ENCODE measurements at places on chromosomes 12 and 14.

GRCh38 chr14:42921901-42922300 is 1315.2 kb downstream of the LRFN5 start:
- DNase-seq, result no peak

DNA sequence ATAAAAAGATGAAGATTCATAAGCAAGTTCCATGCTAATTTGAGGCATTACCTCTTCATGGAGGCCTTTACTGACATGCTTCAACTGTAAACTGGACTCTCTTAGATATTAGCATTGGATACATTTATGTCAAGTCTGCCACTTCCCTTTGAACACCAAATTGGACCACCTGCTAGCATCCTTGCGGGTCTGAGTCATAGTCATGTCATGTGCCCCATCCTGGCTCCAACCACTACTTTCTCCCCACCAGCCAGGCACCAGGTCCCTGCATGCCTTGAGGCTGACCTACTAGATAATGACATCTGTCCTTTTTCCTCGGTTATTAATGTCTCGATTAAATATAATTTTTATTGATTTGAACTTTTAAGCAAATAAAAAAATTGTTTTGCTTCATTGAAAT is 32.9 kb upstream of the EEA1 start:
- no peak for DNase-seq

DNA sequence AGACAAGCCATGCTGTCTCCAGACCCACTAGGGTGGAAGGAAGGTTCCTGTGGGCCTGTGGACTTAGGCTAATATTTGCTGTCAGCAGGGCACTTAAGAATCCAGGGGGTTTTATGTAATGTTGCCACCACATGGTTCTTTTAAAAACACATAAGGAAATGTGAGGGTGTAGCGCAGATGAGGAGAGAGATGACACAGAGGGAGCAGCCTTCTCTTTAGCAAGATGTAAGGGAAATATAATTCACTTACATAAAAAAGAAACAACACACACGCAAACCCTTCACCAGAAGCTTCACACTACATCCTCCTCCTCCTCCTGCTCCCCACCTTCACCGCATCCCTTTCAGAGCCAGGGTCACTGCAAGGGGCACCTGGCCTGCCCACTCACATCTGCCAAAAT is 4.9 kb upstream of the PIP4K2C start:
- no peak for DNase-seq

DNA sequence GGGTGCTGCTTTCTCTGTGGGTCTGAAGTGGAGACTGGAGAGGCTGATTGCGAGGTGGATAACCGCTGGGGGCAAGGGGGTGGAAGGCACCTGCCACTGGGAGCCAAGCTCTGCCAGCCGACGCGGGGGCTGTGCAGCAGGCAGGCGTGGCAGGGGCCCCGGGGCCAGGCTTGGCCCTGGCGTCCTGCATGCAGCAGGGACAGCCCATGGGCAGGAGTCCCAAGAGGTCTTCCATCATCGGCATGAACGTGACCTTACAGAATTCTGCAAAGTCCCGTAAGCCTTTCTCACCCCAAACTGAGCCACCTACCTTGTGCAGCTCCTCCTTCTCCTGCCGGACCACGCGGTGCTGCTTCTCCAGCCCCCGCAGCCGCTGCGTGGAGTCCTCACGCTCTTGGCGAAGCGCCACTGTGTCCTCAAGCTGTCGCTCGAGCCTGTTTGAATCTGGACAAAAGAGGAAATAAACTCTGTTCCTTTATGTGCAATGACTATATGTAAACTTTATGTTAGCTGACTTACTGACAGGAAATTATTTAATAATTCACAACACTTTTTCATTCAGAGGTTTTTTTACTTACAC is 51.3 kb downstream of the AMN start:
- no peak for DNase-seq

GRCh38 chr12:95516757-95517156 is 34.5 kb downstream of the USP44 start:
- no peak for DNase-seq

- peak; percentile 24 for DNase-seq
Measured at GRCh38 chr12:8709124-8709830, 11.5 kb downstream of the RIMKLB start.

GRCh38 chr12:128783129-128783574 is 40.6 kb downstream of the SLC15A4 start:
- no peak for DNase-seq

- no peak for DNase-seq
Measured at GRCh38 chr12:68113644-68114043, 45.9 kb downstream of the IFNG start.

DNA sequence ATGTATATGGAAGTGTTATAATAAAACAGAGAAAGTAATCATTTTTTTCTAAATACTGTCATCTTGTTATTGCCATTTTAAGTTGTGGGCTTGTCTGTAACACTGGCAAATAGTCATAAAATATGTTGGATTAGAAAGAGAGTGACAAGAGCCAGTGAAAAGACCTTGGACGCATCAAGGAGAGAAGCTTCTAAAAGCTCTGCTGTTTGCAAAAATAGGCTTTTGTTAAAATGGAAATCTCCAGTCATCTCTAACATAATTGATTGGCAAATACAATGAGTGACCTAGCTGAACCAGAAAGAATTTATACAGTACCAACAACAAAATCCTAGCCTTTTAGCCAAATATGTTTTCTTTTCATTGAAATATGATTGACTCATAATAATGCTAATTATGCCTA is 245.8 kb upstream of the RMST start:
- no peak for DNase-seq

- peak; percentile 11 for DNase-seq
Measured at GRCh38 chr12:80838708-80839107, 99.0 kb downstream of the LIN7A start.

DNA sequence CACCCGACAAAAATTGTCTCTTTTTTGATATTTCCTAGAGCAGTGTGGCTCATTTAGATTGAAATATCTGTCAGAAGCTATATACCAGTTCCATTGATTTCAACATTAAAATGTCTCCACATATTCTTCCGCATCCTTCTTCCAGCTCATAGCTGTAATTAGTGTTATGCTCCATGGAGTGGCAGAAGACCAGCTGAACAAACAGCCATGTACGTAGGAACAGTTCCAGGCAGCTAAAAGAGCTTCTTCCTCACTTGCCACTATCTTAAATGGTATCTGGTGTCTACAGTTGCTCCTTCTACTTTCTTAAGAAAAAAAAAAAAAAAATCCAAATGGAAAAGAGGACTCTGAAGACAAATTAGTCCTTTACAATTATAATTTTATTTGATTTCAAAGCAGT is 848.0 kb downstream of the DIO2 start:
- DNase-seq, result no peak

DNA sequence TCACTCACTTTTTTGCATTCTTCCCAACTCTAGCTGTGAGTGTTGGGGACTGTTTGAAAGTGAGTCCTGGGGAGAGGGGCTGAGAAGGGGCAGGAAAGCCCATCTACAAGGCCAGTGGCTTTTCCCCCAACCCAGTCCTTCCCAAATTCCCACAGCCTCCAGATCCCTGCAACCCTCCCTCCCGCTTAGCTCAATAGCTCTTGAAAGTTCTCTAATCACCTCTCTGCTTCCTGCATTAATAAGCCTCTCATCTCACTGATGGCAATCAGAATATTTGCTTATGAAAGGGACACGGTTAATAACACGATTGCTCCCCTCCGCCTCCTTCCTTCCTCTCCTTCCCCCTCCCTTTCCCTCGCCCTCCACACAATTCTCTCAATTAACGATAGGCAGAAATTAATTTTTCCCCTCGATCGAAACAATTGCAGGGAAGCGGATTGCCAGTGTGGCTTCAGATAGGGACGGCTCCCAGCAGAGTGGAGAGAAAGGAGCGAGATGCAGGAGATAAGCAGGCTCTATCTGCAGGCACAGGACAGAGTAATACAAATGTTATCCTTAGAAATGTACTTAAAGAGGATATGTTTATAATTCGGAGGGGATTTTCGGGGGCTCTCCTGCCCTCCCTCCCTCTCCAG is 15.1 kb upstream of the GPATCH2L start:
- no peak for DNase-seq

DNA sequence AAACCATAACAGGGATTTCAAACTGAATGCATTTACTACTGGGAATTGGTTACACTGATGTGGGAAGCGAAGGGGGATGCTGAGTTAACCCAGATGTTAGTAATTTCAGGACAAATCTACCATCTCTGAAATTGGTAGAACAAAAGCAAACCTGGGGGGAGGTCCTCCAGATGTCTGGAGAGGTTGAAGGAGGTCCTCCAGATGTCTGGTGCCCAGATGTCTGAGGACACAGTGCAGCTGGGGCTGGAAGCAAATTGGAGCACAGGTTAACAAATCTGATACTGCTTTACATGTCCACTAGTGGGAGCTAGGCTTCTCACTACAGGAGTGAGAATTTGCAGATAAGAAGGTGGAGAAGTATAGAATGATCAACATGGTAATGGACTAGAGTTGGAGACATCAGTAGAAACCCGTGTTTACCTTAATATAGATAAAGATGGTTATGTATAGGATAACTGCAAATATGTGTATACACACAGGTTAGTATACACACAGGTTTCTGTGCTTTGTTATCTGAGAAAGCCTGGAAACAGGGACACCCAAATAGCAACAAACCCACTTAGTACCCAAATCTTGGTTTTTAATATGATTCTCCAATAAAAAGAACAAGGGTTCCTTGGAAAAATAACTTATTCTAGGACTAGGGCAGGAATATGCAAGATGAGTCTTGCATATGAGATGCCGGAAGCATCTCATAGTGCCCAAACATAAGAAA is 162.5 kb downstream of the C12orf50 start:
- DNase-seq, result no peak

- DNase-seq, result no peak
Measured at GRCh38 chr14:33165144-33165925, 226.7 kb downstream of the NPAS3 start.

- no peak for DNase-seq
Measured at GRCh38 chr12:124506832-124507153, 60.6 kb downstream of the NCOR2 start.

- DNase-seq, result no peak
Measured at GRCh38 chr12:25960961-25961360, 2.5 kb downstream of the RASSF8 start.

DNA sequence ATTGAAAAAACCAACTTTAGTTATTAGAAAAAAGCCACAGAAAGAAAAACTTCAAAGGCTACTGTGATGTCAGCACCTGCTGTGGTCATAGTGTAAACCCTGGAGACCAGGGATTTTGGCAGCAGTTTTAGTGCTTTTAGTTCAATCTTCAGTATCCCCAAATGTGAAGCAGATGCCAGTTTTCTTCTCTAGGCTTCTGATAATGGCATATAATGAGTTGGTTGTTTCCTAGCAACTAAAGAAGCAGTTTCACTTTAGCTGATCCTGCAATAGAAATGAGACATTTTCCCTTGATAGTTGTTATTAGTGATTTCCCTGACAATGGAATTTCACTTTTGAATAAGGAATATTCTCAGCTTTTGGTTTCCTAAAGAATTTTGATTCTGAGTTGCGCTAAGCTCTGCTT is 131.2 kb downstream of the NUBPL start:
- DNase-seq, result no peak

DNA sequence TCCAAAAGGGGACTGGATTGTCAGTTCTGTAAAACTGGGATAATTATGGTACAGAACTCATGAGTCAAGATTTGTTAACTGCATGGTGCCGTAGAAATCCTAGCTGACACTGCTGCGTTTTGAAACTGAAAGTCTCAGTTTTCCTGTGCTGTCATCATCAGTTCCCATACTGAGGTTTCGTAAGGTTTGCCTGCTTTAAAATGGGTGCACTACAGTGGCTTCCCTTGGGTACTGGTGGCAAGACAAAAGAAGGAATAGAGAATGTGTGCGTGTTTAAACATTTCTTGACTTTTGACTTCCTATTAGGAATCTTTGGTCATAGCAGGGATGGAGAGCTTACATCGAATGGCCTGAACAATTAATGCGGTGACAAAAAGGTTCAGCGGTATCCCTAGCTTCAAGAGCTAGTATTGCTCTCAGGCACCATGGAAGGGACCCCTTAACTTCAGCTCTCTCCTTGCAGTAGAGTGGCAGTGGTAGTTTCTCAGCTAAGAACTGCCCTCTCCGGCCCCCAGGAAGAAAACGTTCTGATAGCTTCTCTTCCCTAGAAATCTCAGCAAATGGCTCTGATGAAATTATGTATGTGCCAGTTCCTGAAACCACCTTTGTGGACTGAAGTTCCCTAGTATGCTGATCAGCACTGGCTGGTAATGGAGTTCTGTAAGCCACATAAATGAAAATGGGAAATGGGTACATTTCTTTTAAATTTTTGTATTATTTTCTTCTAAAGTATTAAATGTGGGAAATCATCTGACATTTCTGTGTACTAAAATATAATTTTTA is 28.9 kb downstream of the ANO6 start:
- DNase-seq, result no peak

DNA sequence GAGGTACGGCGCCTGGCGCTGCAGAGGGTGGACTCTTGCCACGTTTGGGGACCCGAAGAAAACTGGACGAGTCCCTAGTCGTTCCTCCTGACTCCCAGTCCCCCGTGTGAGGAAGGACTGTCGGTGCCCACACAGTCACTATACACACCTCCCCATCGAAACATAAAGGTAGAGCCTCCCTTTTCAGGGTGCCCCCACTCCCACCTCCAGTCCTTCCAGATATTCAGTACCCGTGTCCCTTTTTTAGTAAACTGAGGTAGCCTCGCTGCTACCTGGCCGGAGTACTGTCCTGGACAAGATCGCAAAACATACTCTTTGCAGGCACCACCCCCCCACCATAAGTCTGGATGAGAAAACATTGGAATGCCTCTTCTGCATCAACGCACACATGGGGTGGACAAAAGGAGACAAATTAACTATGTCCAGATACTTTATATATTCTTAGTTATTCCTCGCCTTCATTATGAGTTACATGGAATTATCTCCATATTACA is 610 bp upstream of the KMT2D start:
- no peak for DNase-seq

- no peak for DNase-seq
Measured at GRCh38 chr12:117844114-117844830, 124.5 kb downstream of the KSR2 start.

GRCh38 chr12:83224012-83224411 is 537.3 kb downstream of the TMTC2 start:
- DNase-seq, result no peak

- no peak for DNase-seq
Measured at GRCh38 chr12:53952871-53953734, 1.6 kb upstream of the HOXC12 start.

All from heart right ventricle (tissue), 16 donors.